HCEC 1CT (cell line): ENCODE measurements at places on chromosomes 12 and 14.
A peak's percentile ranks its signal among the peaks of the same experiment; 100 is the strongest.

GRCh38 chr12:40033242-40033630, 72.6 kb downstream of the SLC2A13 start:
- no peak for DNase-seq

GRCh38 chr14:31096255-31096654, 70.1 kb upstream of the STRN3 start:
- DNase-seq = peak; percentile 56

DNA sequence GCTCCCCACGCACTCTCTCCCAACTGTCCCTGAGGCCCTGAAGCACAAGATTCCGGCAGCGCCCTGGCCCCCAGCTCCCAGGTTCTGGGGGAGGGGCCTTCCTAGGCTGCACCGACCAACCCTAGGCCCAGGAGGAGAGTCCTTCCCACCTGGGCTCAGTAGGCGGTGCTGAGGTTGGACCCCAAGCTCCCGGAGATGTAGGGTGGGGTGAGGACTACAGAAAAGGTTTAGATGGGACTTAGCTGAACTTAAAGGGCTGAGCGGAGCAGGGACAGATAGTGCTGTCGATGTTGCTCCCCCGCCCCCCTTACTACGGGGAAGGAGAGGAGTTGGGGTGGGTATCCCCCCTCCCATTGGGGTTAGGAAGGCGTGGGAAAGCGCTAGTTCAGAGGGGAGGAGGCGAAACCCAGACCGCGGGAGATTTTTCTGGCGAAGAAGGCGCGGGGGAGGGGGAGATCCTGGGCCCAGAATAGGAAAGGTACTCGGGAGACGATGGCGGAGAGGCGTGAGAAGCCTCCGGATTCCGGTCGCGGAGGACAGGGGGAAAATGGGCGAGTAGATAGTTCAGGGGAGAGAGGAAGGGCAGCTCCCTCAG, 4.2 kb upstream of the BAZ2A start:
- no peak for DNase-seq

GRCh38 chr14:29741909-29742401, 185.7 kb downstream of the PRKD1 start:
- DNase-seq = peak; percentile 48

DNA sequence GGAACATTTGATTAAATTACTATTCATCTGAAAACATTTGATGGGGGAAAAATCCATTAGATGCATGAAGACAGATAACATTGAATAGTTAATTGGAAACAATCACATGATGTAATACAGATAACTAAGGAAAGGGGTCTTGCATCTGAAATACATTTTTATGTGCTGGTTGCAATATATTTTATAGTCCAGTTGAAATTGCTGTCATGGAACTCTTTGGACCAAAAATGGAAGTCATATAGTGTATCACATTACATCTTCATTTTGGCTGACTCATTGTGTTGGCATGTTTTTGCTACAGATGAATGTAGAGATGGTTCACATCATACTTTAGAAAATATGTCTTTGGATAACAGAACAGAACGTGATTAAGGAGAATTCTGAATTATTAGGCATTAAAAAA, 43.0 kb upstream of the GNPNAT1 start:
- DNase-seq = peak; percentile 84

GRCh38 chr12:99914206-99914605, 70.5 kb downstream of the ANKS1B start:
- no peak for DNase-seq

GRCh38 chr14:75859746-75860145, 122.0 kb downstream of the TGFB3 start:
- no peak for DNase-seq

- DNase-seq = peak; percentile 40
Observed at GRCh38 chr12:15011162-15011561, 38.3 kb downstream of the PDE6H start.

GRCh38 chr12:28569698-28570411, 379.6 kb downstream of the CCDC91 start:
- DNase-seq = peak; percentile 76

DNA sequence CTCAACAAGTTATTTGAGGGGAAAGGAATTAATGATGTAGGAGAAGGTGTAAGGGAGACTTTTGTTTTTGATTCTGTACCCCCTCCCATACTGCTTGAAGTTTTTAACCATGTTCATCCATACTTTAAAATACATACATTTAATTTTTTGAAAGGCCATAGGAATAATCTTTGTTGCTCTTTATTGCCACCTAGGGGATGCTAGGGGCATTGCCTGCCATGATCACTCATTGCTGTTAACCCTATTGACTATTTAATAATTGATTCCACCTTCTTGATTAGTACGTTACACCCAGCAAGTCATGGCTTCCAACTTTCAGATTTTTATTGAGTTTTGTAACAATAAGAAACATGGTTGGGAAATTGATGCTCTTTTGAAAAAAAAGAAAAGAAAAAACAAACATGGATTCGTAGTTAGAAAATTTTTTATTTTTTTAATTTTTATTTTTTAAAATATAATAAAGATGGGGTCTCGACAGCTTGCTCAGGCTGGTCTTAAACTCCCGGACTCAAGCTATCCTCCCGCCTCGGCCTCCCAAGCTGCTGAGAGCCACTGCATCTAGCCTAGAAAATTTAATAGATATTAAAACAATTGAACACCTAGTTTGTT, 8.5 kb upstream of the PRKAB1 start:
- DNase-seq = peak; percentile 5

GRCh38 chr12:75099210-75099609, 110.4 kb downstream of the KCNC2 start:
- DNase-seq = peak; percentile 17

DNA sequence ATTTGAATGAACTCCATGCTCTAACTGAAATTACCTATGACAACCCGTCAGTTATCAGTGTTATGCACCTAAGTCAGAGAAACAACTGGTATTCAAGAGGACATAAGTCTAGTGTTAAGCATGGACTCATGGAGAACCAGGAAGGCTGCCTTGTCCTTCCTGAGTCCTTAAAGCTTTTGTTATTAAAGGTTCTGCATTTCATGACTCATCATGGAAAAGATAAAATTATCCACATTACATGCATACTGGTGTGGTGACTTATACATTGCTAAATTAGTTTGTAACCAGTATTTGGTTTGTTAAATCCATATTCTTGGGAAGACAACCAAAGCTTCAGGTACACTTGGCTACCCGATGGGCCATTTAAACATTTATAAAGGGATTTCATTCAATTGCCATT, 6.5 kb upstream of the OR4E1 start:
- DNase-seq = peak; percentile 76
